NCI-H748 treated with DMSO at 0.1 percent for 48 hours (cell line): ENCODE measurements at places on chromosomes 6 and 20.

GRCh38 chr20:56004007-56004406 is 1.3 kb downstream of the CBLN4 start:
- no peak for DNase-seq

DNA sequence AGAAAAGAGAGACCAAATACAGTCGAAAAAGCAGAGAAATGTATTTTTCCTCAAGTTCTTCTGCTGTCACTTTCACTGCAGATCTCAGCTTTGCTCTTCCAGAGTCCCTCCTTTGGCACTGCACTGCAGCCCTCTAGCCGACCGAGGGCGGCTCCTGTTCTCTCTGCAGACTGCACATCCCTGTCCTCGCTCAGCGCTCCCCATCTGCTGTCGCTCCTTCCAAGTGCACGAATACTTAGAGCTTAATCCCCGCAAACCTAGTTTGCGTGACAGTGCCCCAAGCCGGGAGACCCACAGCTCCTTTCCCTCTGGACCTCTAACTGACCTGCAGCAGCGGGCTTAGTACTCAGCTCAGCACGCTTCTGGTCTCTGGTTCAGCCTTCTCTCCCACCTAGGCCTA is 15.2 kb downstream of the RPP21 start:
- DNase-seq = no peak

- no peak for DNase-seq
Measured at GRCh38 chr6:106858653-106859092, 115.9 kb downstream of the CD24 start.

GRCh38 chr6:14948586-14949245 is 297.2 kb upstream of the JARID2 start:
- DNase-seq = peak; percentile 19

DNA sequence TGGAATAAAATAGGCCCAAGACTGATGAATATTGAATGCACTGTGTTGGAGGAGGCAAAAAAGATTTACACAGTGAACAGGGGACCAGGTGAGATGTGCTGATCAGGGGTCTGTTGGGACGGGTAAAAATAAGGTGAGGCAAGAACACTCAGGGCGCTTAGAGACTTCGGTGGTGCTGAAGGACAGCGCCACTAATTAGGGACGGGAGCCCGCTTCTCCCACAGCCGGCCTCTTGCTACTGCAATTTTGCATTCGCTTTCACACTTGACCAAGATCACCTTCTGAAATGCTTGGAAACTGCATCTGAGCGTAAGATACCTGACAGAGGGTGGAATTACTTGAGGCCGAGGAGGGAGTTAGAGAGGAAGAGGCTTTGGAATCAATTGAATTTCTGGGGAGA is 7.3 kb downstream of the TFAP2D start:
- no peak for DNase-seq
